GM06990 (cell line): ENCODE measurements at places on chromosomes 13 and 19.

GRCh38 chr13:106821979-106822378 is 254.0 kb upstream of the ARGLU1 start:
- no peak for DNase-seq

DNA sequence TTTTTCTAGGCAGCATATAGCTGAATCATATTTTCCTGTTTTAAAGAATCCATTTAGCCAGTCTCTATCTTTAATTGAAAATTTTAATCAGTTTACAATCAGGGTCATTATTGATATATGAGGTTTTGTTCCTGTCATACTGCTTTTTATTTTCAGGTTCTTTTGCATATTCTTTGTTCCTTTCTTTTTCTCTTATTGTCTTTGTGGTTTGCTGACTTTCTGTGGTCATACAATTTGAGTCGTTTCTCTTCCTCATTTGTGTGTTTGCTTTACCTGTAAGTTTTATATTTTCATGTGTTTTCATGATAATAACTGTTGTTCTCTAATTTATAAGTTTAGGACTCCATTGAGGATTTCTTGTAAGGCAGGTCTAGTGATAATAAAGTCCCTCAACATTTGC is 812.6 kb downstream of the DACH1 start:
- no peak for DNase-seq

- DNase-seq: no peak
Observed at GRCh38 chr13:44730099-44730498, 154.0 kb upstream of the TSC22D1 start.

GRCh38 chr19:18967358-18968146 is 26.5 kb upstream of the HOMER3 start:
- DNase-seq: no peak

- DNase-seq: no peak
Observed at GRCh38 chr13:43482026-43482425, 304.7 kb downstream of the ENOX1 start.

GRCh38 chr13:110797230-110797877 is 83.9 kb downstream of the ING1 start:
- no peak for DNase-seq

- DNase-seq: no peak
Observed at GRCh38 chr19:13959962-13960862, 7.9 kb downstream of the DCAF15 start.

- peak; percentile 24 for DNase-seq
Observed at GRCh38 chr13:32791545-32792172, 205.4 kb downstream of the PDS5B start.

- DNase-seq: no peak
Observed at GRCh38 chr13:75643693-75644092, 7.6 kb downstream of the LMO7 start.

- DNase-seq: no peak
Observed at GRCh38 chr19:51259348-51260245, 8.7 kb downstream of the SIGLECL1 start.

- DNase-seq: no peak
Observed at GRCh38 chr13:36061054-36061453, 70.1 kb downstream of the DCLK1 start.

- DNase-seq: no peak
Observed at GRCh38 chr19:9823816-9824215, 3.9 kb upstream of the UBL5 start.

DNA sequence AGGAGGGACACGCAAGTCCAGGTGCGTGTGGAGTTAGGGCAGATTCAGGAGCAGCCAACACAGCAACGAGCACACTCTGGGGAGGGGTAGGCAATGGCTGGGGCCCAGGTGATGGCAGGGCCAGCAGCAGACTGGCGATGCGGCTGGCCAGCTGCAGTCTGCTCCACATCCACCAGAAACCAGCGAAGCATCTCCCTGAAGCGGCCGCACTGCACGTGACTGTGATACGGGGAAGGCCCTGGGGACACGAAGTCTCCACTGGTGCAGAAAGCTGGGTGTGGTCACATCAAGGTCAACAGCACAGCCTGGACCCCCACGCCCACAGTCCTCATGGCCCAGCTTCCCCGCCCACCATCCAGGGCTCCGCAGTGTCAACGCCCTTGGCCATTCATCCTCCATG is 21.3 kb upstream of the EPHX3 start:
- DNase-seq: no peak

GRCh38 chr19:11098861-11099260 is 9.6 kb downstream of the LDLR start:
- no peak for DNase-seq

DNA sequence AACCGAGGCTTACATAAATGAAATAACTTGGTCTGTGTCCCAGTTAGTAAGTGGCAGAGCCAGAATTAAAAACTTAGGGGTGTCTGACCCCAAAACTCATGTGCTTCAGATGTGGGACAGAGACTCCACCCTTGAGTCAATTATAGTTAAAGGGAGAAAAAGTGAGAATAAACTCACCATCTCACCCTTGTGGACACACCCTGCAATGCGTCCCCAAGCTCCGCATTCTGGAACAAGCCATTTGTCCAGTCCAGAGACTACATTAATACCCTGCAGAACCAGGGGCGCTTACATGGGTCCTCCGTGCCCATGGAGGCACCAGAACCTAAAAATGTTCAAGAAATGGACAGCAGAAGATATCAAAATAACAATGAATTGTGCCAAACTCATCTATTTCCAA is 207.0 kb upstream of the ZNF507 start:
- no peak for DNase-seq

DNA sequence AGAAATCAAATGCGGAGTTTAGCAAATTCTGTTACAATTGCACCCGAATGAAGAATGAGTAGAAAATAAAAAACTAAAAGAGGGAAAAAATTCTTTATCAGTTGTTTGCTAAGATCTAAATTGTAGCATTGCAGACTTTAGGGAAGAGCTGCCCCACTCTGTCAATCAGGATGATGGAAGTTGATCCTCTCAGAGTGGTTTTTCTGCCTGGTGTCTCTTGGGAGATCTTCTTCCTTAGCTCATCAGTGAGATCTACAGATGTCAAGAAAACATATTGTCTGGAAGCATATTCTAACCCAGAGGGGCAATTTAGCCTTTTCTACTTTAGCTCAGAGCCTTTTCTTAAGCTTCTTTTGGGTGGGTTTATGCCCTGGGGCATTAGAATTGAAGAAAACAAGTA is 223.2 kb upstream of the PCDH17 start:
- no peak for DNase-seq

GRCh38 chr13:74669149-74669548 is 534.9 kb upstream of the KLF12 start:
- no peak for DNase-seq

GRCh38 chr13:76016799-76017400 is 380.8 kb downstream of the LMO7 start:
- DNase-seq: no peak

GRCh38 chr13:80448725-80449124 is 107.8 kb upstream of the SPRY2 start:
- no peak for DNase-seq

GRCh38 chr19:28019901-28020300 is 1193.0 kb downstream of the UQCRFS1 start:
- DNase-seq: no peak

DNA sequence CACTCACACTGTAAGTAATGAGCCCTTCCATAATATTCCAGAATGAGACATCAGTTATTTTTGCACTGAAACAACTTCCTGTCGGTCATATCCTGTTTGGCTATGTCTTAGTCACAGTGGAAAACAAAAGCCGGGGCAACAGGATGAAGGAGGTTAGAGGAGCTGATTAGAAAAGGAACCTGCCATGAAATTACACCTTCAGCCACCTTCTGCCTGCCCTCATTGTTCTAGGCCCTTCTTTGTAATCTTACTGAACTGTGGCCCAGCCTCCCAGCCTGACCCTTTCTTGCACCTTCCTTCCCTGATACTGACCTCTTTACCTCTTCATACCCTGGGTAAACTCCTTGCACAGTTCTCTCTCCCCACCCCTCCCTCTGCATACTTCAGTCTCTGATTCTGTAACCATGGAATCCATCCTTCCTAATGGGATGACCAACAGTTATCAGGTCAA is 67.3 kb downstream of the DOCK9 start:
- peak; percentile 10 for DNase-seq

GRCh38 chr19:3644351-3645066 is 17.9 kb upstream of the CACTIN start:
- no peak for DNase-seq
